Suppressor macrophage treated with lipopolysaccharide for 1 hour (primary cell): ENCODE measurements at places on chromosomes 16 and 17.

GRCh38 chr16:51111759-51112158 is 39.3 kb downstream of the SALL1 start:
- no peak for DNase-seq

GRCh38 chr16:88856828-88857727 is at the start of the genes GALNS and TRAPPC2L:
GALNS (minus strand) TSS chr16:88856947; CDS start chr16:88856877, 70 bp downstream.
TRAPPC2L (plus strand) TSS chr16:88857127; CDS start chr16:88857151, 24 bp downstream.
- peak; percentile 100 for DNase-seq

DNA sequence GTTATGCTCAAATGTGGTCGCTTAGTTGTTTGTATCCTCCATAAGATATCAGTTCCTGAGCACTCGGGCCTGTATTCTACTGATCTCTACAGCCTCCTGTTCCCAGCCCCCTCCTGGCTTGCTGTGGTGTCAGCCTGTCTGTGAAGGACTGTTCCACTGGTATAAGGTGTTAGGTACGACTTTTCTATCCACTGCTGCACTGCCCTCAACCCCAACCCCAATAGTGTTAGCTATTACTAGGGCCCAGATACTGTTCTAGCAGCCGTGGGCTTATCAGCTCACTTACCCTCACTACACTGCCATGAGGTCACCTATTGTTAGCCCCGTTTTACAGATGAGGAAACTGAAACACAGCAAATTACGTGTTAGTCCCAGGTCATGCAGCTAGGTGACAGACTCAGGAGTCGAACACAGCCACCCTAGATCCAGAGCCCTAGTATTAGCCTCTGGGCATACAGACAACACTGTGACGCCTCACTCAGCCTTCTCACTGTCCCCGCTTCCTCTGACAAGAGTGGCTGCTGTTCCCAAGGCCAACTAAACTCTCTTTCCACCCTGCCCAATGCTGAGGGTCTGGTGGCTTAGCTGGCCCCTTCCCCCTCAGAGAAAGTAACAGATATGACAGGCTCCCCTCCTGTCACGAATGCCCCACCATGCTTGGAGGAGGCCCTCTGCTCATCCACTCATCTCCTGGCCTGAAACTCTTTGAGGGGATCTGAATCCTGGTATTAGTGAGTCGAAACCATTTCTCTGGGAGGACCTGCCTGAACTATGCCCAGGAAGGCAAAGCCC is 25.6 kb upstream of the ZNF652 start:
- DNase-seq, result no peak

DNA sequence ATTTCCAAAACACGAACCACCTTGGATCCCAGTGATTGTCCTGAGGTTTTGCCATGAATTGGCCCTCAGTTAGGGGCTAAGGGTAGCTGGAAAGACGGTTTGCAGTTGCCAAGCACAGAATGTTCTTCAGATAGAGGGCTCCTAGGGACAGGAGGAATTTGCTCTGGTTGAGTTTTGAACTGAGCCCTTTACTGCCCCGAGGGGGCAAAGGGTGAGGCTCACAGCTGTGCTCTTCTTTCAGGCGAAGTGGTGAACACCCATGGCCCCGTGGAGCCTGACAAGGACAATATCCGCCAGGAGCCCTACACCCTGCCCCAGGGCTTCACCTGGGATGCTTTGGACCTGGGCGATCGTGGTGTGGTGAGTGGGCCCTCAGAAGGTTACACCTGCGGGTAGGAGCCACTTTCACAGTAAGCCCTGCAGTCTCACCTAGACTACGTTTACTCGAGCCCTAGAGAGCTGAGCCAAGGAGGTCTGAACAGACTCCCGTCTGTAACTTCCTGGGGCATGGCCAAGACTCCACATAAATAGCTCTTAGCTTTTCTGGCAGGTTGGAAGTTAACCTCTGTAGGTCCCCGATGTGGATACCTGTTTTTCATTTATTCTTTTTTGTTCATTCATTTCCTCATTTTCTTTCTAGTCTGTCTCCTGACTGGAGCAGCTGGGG is 32.5 kb downstream of the NMT1 start:
- no peak for DNase-seq

DNA sequence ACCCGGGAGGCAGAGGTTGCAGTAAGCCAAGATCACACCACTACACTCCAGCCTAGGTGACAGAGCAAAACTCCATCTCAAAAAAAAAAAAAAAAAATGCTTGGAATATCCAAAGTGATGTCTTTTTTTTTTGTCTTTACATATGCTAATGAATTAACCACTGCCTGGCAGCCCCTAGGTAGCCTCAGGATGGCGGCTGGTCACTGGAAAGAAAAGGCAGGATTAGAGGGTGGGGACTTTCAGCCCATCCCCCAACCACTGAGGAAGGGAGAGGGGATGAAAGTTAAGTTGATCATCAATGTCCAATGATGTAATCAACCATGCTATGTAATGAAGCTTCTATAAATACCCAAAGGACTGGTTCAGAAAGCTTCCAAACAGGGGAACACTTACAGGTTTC is 26.8 kb downstream of the RNF157 start:
- no peak for DNase-seq

DNA sequence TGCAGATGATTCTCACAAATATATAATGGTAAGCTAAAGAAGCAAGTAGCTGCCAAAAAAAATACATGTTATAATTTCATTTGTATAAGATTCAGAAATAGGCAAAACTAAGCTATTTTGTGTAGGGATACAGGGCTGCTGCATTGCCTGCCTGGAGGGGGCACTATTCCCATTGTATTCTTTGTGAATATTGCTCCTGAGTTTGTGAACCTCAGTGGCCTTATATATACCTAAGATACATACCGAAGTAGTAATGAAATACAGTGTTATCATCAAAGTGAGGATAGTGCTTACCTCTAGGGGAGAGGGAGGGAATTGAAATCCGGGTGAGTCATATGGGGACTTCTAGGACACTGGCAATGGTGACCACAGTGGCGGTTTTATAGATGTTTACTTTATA is 53.5 kb downstream of the C17orf58 start:
- DNase-seq, result peak; percentile 5

GRCh38 chr16:66263973-66264310 is 102.5 kb upstream of the CDH5 start:
- no peak for DNase-seq

DNA sequence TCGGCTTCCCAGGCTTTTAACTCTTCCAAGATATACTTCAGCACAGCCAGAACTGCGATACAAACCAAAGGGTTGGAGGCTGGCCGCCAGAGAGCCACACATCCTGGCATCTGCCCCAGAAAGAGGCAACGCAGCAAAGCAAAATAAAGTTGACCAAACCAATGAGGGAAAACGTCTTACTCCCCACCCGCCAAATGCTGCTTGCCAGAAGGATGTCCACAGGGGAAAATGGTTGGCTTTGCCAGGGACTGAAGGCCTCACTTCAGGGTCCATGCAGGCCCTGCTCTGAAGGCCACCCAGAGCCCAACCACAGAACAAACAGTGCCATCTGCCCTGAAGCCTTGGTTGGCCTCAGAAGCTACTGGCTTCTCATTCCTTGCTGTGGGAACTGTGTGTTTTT is 15.0 kb downstream of the CACNG1 start:
- no peak for DNase-seq
